Activated effector memory CD4-positive, alpha-beta T cell treated with Interleukin-2 at 50 U/mL for 16 hours (primary cell): ENCODE measurements at places on chromosomes 1 and 21.
A peak's percentile ranks its signal among the peaks of the same experiment; 100 is the strongest.

DNA sequence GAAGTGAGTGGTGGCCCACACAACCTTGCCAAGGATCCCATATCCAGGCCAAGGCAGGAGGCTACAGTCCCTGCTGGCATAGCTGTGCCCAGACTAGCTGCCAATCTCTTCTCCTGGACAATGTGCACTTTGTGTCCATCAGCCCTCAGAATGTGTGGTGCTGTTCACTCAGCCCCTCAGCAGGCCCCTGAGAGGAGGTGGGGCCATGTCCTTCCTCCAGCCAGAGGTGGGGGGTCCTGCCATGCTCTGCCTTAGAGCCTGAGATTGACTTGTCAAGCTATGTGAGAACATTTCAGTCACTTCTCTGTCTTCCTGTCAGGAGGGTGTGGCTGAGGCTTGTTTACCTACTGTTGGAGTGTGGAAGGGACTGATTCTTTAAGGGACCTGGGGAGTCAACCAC is 1.4 kb downstream of the NCF2 start:
- DNase-seq: no peak

GRCh38 chr21:20554785-20555184 is 443.4 kb upstream of the NCAM2 start:
- DNase-seq: no peak

DNA sequence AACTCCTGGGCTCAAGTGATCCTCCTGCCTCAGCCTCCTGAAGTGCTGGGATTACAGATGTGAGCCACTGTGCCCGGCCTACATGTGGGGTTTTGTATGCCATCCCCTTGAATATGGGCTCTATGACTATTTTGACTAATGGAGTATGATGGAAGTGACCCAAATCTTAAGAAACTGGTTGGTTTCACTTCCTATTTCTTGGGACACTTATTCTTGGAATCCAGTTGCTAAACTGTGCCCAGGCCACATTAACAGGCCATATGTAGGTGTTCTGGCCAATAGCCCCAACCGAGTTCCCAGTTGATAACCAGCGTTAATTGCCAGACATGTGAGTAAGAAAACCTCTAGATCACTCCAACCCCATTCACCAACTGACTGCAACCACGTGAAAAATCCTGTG is 36.3 kb upstream of the CLIC4 start:
- no peak for DNase-seq

DNA sequence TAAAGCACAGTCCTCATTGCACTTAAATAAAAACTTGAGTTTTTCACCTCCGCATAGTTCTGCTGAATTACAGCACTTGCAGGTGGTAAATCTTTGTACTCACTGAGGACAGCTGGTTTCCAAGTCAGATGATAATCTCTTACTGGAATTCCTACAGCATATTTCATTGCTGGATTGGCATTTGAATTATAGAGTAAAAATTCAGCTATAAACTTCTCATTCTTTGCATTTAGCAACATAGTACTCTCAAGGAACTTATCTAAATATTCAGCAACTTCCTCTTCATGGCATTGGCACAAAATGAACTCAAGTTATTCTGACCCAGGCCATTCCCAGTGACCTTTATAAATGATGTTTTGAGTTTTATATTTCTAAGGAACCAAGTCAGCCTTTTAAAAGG is 23.4 kb downstream of the GORAB start:
- no peak for DNase-seq

GRCh38 chr1:219264561-219264960 is 90.9 kb downstream of the LYPLAL1 start:
- DNase-seq: no peak

GRCh38 chr1:206663832-206664652 is 20.7 kb upstream of the MAPKAPK2 start:
- peak; percentile 34 for DNase-seq

DNA sequence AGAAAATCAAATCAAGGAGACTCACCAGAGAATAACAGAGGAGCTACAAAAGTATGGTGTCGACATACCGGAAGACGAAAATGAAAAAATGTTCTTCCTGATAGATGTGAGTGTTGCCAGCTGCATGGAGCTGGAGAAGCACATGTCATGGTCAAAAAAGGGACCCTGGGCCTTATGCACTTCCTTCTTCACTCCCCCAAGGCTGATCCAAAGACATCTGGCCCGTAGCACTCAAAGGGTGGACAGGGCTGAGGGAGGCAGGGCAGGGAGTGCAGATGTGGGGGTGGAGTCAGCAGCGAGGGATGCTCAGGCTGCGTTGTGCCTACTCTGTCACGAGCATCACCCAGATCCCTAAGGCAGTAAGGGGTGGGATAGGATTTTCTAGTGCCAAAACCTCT is 19.4 kb downstream of the MX1 start:
- no peak for DNase-seq

- peak; percentile 49 for DNase-seq
Measured at GRCh38 chr1:175146529-175147213, 45.9 kb downstream of the KIAA0040 start.

DNA sequence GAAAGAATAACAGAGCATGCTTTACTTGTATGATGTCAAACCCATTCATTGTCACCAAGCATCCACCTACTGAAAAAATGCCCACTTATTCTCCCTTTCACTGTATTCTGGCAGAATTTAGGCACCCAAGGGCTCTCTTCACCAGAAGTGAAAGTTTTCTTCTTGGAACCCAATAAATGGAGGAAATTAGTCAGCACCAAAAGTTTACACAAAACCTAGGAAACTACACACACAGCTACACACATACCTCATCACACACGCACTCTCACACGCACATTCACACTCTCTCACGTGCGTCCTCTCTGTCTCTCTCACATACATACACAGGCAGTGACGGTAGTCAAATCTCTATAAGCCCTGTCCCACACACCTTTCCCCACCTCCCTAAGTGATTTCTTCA is 37.6 kb downstream of the MCOLN2 start:
- no peak for DNase-seq

DNA sequence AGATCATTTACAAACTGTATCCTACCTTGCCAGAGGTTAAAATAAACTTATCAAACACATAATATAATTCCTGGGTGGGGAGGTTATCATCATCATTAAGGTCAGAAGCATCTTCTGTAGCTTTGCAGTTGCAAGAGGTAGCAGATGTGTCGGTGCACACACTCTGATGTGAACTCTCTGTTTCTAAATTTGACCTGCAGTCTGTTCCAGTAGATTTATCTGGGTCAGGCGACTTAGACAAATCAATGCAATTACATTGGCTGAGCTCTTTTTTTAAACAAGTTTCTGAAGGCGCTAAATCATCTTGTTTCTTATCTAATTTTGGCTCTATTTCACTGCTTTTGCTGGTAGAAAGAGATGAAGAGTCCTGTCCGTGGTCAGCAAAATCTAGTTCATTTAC is 70.4 kb downstream of the PRPF38A start:
- DNase-seq: no peak

DNA sequence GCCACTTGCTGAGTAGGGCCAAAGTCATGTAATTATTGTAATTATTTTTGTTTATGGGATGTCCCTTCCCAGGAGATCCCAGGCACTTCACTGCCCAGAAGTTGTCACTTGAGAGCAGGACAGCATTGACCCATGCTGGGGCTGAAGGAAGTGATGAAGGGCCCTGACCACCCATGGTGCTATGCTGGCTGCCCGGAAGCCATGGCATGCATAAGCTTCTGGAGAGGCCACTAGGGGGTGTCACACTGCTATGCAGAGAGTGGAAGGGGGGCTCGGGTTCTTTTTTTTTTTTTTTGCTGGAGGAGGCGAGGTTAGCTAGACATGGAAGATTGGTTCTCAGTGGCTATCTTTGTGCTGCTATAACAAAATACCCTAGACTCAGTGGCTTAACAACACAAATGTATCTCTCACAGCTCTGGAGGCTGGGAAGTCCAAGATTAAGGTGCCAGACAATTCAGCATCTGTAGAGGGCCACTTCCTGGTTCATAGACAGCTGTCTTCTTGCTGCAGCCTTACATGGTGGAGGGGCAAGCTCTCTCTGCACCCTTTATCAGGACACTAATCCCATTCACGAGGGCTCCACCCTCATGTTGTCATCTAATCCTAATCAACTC is 84.9 kb downstream of the CNIH3 start:
- no peak for DNase-seq

DNA sequence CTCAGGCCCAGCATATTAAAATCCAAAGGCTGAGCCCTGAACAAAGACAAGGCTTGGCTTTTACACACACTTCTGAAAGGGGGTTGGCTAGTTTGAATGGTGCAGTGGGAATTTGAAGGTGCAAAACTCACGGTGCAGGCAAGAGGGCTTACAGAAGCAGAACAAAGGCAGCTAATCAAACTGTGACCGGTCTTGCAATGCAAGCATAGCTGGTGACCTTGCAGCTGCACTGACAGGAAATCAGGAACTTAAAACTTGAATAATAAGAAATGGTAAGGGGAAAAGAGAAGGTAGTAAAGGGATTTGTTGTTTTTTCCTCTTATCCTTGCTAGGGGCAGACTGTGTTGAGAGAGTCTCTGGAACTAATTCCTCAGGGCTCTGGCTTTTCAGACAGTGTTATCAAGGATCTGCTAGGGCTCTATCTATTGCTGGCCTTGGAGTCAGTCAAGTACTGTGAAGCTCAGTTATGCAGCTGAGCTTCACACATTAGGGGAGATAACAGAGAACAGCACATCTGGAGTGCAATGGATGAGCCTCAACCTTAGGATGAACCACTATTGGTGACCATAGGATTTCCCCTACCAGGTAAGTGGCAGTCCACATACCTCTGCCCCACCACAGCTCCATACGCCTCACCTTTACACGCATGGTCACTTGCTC is 97.6 kb downstream of the PPIAL4G start:
- no peak for DNase-seq
